Smooth muscle cell of bladder (primary cell): ENCODE measurements at places on chromosomes 13 and 19. TPM values are rescaled to one million over a fixed set of nuclear protein-coding genes. Genes with fewer than 3 reads are reported as not detected.

Gene SGCG
- total RNA-seq, result 12.5 and 15.1 TPM in 2 replicates

Gene IFNL1
- not detected in 2 replicates for total RNA-seq

Gene CPAMD8
- total RNA-seq, result 0.28 and 0.43 TPM in 2 replicates

Gene ZNF442
- total RNA-seq, result 3.6 and 4.7 TPM in 2 replicates

Gene MCEMP1
- not detected in 2 replicates for total RNA-seq

Gene PSG7
- total RNA-seq, result under 0.01 TPM in 1 of 2 replicates, not detected in the other

Gene ELSPBP1
- not detected in 2 replicates for total RNA-seq

Gene SGTA
- total RNA-seq, result 23.6 and 27.5 TPM in 2 replicates

Gene ZNF784
- total RNA-seq, result 3.8 and 4.0 TPM in 2 replicates

Gene LPAR2
- total RNA-seq, result 0.71 and 1.3 TPM in 2 replicates

Gene ZNF234
- total RNA-seq, result 9.0 and 12.6 TPM in 2 replicates

Gene TEX101
- total RNA-seq, result not detected in 2 replicates

Gene DNMT1
- total RNA-seq, result 15.4 and 16.2 TPM in 2 replicates

Gene GIPC3
- not detected in 2 replicates for total RNA-seq

Gene RASIP1
- 1.3 and 2.3 TPM in 2 replicates for total RNA-seq

Gene F7
- not detected in 2 replicates for total RNA-seq

Gene ERF
- total RNA-seq, result 8.1 and 13.7 TPM in 2 replicates

Gene DIRAS1
- total RNA-seq, result 1.3 and 2.7 TPM in 2 replicates
